CD4-positive, alpha-beta T cell treated with Interleukin-17A for 1 hour (primary cell): ENCODE measurements at places on chromosomes 4 and X.

- DNase-seq: no peak
Observed at GRCh38 chr4:23733476-23733875, 156.4 kb downstream of the PPARGC1A start.

DNA sequence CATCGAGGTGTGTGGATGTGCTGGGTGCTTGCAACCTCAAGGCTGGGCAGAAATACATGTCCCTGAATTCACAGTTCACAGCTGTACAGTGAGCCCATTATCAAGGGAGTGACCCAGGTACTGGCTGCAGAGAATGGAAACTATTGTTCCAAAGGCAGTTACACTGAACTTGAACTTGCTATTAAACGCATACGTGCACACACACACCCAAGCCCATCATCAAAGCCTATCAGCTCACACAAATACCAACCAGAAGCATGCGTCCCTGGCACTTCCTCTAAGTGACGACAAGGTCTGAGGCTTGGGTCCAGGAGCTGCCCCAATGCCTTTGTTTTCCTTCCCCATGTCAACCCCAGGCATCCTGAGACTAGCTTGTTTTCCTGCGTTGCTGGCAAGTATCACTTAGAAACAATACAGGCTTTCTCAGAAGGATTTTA, 88.6 kb downstream of the IRF2 start:
- no peak for DNase-seq

DNA sequence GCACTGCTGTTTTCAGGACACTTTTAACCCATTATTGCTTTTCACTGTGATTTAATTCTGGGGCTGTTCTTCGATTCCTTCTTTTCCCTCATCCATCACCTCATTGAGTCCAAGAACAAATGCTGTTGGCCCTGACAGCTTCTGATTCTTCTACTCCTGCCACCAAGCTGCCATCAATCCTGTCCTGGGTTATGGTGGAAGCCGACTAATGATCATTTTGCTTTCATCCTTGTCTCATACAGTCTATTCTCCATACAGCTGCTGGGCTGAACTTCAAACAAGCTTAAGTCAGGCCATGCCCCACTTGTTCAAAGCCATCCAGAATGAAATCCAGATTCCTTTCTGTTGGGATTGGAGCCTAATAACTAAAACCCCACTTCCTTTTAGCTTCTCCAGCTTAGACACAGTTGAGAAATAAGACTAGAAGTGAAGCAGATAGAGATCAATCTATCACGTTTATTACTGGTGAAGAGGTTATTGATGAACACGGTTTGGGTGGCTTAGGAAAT, 161.9 kb downstream of the STK32B start:
- DNase-seq: no peak

DNA sequence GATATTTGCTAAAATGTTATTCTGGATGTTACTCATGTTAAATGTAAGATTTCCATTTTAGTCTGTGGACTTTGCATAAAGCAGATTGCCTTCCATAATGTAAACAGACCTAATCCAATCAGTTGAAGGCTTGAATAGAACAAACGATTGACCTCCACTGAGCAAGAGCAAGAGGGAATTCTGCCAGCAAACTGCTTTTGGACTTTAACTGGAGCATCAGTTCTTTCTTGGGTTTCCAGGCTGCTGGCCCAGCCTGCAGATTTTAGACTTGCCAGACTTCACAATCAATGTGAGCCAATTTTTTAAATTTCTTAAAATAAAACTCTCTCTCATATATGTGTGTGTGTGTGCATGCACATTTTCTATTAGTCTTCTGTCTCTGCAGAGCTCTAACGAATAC, 1248.8 kb downstream of the ADGRL3 start:
- no peak for DNase-seq

DNA sequence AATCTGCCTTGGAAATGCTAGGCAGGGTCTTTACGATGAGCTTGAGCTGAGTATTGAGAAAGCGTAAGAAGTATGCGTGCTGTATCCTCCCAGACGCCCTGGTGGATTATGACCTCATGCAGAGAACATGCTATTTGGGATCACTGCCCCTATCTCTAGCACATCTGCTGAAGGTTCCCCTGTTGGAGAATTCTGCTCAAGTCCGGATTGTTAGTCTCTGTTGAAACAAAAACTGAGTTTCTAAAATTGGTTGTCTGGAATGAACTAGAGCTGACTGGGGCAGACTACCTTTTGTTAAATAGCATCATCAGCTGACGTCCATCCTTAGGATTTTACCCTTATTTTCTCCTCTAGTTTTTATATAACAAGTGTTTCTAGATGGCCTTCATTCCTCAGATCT, 7.5 kb downstream of the FHDC1 start:
- no peak for DNase-seq

GRCh38 chrX:72100824-72101351, 30.8 kb downstream of the RTL5 start:
- peak; percentile 87 for DNase-seq
